ENCODE measurements at places on chromosomes 1 and 21.

- DNase-seq, result no peak
These were observed 38.5 kb upstream of the BMP8B start for GRCh38 chr1:39827201-39827600.

DNA sequence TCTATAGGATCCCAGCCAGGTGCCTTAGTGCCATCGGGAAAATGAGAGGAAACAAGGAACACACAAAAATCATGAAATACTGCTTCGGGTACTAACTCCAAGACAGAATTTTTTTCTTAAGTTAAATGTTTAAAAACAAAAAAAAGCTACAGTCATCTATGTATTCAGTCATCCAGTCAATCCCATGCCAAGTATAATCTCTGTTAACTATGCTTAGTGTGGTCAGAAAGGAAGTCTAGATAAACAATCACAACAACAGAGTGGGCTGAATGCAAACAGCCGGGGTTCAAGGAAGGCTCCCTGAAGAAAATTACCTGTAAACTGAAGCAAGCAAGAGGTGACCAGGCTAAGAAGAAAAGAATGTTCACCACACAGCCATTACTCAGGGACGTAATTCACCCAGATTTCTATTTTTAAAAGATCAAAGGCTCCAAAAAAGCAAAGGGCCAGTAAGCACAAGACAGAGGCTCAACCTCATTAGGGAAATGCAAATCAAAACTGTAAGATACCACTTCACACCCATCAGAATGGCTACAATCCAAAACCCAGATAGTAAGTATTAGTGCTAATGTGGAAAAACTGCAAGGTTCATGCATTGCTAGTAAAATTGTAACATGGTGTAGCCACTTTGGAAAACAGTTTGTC is 53.0 kb downstream of the RERE start:
- no peak for DNase-seq

DNA sequence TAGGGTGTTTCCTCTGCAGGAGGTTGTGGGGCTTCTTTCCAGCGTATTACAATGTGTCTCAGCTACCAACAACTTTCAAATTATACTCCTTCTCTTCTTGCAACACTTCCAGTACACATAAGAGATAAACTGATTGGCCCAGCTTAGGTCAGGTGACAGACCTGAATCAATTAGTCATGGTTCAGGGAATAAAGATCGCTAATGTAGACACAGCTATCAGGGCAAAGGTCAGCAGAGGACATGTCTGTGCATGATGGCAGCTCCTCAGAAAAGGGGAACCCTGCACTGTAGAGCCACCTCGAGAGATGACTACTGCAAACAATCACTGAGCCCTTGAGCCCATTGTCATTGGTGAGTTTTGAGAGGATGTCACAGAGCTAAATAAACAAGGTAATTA is 36.8 kb upstream of the PKN2 start:
- DNase-seq, result no peak

- DNase-seq, result no peak
These were observed 13.2 kb downstream of the CAPN9 start for GRCh38 chr1:230760360-230760827.

DNA sequence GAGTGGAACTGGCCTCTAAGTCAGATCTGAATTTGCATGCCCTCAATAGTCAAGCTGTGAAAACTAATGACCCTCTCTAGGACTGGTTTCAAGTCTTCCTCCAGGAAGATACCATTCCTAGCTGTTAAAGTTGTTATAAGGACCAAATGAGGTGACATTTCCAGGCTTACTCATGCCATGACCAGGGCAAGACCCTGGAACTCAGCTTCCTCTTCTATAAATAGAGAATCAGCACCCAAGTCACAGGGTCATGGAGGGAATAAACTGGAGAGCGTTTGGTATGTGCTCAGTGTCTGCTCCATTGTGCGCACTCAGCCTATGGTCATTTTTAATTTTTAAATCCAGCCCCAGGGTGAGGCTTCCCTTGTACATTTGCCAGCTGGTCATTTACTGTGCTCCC is 2.5 kb downstream of the S100A9 start:
- no peak for DNase-seq

DNA sequence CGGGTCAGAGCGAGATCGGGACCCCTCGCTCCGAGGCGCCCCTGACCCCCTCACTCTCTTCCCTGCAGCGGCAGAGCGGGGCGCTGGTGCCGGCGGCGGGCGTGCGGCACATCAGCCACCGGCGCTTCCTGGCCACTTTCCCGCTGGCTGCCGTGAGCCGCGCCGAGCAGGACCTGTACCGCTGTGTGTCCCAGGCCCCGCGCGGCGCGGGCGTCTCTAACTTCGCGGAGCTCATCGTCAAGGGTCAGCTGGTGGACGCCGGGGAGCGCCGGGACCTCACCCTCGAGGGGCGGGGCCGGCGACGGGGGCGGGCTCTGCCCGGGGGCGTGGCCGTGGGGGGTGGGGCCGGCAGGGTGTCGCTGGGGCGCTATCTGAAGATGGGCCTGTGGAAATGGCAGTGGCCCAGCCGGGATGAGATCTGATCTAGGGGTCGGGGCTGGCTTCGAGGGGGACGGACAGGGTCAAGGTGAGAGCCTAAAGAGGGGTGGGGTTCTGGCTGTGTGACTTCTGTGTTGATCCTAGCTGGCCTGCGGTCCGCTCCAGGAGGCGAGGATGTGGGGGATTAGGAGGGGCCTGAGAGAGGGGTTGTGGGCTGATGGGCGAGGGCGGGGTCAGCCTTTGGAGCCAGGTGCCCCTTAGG is 23.6 kb downstream of the PTPRU start:
- DNase-seq, result peak; percentile 8

DNA sequence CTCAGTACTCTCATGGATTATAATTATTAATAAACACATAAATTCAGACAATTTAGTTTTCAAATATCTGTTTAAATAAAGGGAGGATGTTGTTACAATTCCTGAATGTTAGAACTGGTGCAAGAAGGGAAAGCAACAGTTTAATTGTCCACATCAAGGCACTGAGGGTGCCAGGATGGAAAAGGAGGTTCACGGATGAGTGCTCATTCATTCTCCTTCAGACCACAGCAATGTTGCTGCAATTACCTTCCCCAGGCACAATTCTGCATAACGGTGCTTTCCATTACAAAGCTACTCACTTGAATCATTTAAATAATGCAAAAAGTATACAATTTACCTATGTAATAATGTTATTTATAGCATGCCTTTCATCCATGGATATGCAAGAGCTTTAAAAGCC is 52.3 kb upstream of the COG2 start:
- no peak for DNase-seq

DNA sequence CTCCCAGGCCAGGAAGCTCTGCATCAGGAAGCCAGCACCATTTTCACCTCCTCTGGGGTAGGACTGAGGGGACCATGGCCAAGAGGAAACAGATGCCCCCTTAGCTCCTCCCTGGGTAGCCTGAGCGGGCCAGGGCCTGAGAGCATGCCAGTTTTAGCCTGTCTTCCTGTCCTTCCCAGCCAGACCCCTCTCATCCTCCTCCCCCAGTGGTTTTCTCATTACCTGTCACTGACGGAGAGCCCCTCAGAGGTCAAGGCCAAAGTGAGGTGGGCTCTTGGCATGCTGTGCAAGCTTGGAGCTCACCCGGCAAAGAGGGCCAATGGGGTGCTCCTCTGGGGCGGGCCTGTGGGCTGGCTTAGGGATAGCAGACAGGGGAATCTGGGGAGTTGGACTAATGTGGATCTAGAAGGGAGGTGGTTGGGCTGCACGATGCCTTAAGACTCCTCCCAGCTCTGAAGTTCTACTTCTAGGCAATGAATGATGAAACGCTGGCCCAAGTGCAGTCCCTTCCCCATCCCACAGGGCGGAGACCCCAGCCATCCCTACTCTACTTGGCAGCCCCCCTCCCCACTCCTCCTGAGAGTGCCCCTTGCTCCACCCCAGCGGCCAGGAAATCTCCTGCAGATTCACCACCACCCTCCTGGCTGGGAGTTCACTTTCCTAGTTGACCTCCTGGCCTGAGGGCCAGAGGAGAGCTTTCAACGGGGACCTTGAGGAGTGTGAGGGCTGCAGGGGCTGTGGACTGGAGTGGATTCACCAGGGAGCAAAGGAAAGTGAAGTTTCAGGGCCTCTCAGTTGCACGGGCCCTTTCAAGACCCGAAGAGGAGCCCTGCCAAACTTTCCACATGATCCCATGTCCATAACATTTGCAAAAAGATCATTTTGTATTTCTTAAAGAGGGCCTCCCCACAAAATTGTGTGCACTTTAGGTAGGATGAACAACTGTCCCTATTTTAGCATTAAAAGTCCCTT is 9.4 kb upstream of the LMNA start:
- no peak for DNase-seq

- DNase-seq, result no peak
These were observed 16.7 kb upstream of the PDE9A start for GRCh38 chr21:42636520-42637266.

GRCh38 chr1:11289064-11289463 is 16.1 kb downstream of the UBIAD1 start:
- no peak for DNase-seq

DNA sequence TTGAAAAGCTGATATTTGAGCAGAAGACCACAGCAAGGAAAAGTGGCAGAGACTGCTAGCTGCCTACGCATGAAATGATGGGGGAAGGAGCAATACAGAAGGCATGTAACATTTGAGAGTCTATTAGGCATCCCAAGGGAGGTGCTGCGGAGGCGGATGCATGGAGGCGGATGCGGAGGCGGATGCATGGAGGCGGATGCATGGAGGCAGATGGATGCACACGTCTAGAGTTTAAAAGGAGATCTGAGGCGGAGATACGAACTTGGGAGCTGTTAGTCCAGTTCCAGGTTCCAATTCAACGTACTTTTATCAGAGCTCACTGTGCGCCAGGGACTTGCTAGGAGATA is 744 bp upstream of the DDX20 start:
- DNase-seq, result no peak

DNA sequence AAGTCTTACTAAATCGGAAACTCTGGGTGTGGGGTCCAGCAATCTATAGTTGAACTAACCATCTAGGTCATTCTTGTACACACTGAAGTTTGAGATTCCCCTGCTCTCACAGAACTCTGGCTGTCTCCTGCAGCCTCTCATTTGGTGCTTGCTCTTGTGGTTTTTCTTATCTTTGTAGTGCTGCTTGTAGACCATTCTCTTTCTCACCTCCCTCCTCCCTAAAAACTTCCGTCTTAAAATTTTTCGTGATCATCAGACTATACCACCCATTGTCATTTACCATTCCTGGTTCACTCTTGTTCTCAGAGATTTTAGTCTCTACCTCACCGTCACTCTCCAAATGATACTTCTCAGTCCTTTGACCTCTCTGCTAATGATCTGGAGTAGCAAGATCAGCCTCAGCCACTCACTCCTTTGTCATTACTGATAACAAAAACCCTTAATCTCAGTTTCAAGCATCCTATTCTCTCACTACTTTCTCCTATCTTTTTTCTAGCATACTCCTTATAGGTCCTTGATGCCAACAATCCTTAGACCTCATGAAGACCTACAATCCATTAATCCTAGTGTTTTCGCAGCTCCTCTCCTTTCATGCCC is 13.0 kb upstream of the EPHX4 start:
- no peak for DNase-seq

- DNase-seq, result no peak
These were observed 59.2 kb downstream of the ABCA4 start for GRCh38 chr1:94061513-94062443.

GRCh38 chr1:43345120-43345519 is 7.5 kb downstream of the MPL start:
- DNase-seq, result no peak

DNA sequence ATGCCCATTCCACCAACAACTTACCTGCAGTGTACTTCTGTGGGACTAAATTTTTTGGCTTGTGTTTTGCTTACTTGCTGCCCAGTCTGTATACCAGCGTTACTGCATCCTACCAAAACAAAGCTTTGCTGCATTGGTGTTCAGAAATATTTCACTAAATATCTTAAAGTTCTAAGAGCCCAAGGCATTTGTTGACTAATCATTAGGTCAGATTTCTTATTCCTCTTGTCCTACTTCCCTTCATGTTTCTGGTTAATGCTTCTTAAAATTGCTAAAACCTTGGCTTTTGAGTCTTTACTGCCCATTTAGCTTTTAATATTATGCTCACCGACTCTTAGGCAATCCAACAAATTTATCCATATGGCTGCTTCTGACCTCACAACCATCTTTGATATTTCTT is 161.8 kb downstream of the DPYD start:
- DNase-seq, result no peak

DNA sequence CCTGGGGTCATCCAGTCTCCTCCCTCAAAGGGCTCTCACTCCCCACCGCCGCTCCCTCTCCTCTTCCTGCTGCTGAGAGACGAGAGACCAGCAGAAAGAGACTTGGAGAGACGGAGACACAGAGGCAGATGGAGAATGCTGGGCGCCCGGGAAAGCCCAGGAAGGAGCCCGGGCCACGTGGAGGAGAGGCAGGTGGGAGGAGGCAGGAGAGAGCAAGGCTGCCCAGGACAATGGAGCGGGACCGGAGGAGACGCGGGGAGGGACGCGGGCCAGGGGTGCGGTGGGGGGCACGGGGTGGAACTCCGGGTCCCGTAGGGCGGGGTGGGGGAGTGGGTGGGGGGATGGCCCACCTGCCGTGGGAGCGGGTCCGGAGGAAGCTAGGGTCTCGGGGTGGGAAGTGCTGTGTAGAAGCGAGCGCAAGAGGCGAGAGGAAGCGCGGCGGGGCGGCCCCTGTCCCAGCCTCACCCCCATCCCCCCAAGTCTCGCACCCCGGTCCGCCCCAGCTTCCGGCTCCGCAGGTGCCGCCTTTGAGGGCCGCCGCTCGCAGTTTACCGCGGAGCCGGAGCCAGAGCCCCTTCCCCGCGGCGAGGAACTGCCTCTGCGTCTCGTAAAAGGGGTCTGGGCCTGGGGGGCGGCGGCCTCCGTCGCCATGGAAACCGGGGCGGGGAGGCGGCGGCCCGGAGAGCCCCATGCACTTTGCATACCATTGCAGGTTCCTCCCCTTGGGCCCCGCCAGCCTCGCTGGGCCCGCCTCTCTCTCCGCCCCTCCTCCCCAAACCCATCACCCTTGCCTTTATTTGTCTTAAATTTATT is 11.7 kb upstream of the EPHA2 start:
- peak; percentile 44 for DNase-seq

GRCh38 chr1:186191511-186191910 is 183.5 kb downstream of the TPR start:
- DNase-seq, result no peak

GRCh38 chr1:11571906-11572616 is 82.2 kb downstream of the FBXO2 start:
- DNase-seq, result no peak

GRCh38 chr1:211762206-211762605 is 68.4 kb downstream of the LPGAT1 start:
- no peak for DNase-seq

- no peak for DNase-seq
These were observed 17.5 kb upstream of the COL6A2 start for GRCh38 chr21:46080171-46081021.

GRCh38 chr1:168554603-168555483 is 11.0 kb upstream of the XCL2 start:
- no peak for DNase-seq

- DNase-seq, result no peak
These were observed 1.6 kb downstream of the CLIC6 start for GRCh38 chr21:34670220-34670961.

- no peak for DNase-seq
These were observed 9.4 kb downstream of the PRDM15 start for GRCh38 chr21:41869771-41870170.

GRCh38 chr21:25572861-25573310 is 34.4 kb downstream of the MRPL39 start:
- DNase-seq, result no peak

GRCh38 chr21:42198929-42199867 is 19.7 kb upstream of the ABCG1 start:
- DNase-seq, result no peak

Measured in activated effector memory CD4-positive, alpha-beta T cell treated with Interleukin-2 at 50 U/mL for 16 hours (primary cell).